Lung (tissue), 17 donors: ENCODE measurements at places on chromosomes 3 and 15. TPM values are rescaled to one million over a fixed set of nuclear protein-coding genes. Genes with fewer than 3 reads are reported as not detected.

The GOLGA8N gene
- total RNA-seq, result 11.1 TPM

The RHCG gene
- 0.17 TPM for total RNA-seq

The OIP5 gene
- 1.5 TPM for total RNA-seq

The PEX5L gene
- 0.15 TPM for total RNA-seq

The KIF7 gene
- 6.5 TPM for total RNA-seq

The GOLGA8M gene
- total RNA-seq, result 2.1 TPM

The SERINC4 gene
- not detected for total RNA-seq

The STAC gene
- 3.1 TPM for total RNA-seq

The BFSP2 gene
- not detected for total RNA-seq

The CTXND1 gene
- 2.4 TPM for total RNA-seq

The NUP210 gene
- total RNA-seq, result 20.4 TPM

The CPNE4 gene
- 0.43 TPM for total RNA-seq

The TGM5 gene
- 0.15 TPM for total RNA-seq

The GOLGA8T gene
- not detected for total RNA-seq

The FOXL2 gene
- 0.14 TPM for total RNA-seq

The PP2D1 gene
- total RNA-seq, result not detected

The KNG1 gene
- total RNA-seq, result 0.23 TPM

The SLC9A9 gene
- 11.7 TPM for total RNA-seq

The UROC1 gene
- 0.21 TPM for total RNA-seq

The GOLGA8S gene
- 0.11 TPM for total RNA-seq

The MOBP gene
- total RNA-seq, result 0.14 TPM

The CLASP2 gene
- 165 TPM for total RNA-seq

The GP9 gene
- 3.0 TPM for total RNA-seq

The GPR176 gene
- 5.9 TPM for total RNA-seq

The PPP1R14D gene
- total RNA-seq, result not detected

The RETNLB gene
- total RNA-seq, result not detected

The CFAP44 gene
- total RNA-seq, result 14.1 TPM

The SH3GL3 gene
- 1.7 TPM for total RNA-seq

The PIF1 gene
- total RNA-seq, result 2.4 TPM

The CLDN16 gene
- total RNA-seq, result 2.0 TPM

The PLEKHO2 gene
- 84.1 TPM for total RNA-seq
